ENCODE measurements at places on chromosomes 7 and 10.

DNA sequence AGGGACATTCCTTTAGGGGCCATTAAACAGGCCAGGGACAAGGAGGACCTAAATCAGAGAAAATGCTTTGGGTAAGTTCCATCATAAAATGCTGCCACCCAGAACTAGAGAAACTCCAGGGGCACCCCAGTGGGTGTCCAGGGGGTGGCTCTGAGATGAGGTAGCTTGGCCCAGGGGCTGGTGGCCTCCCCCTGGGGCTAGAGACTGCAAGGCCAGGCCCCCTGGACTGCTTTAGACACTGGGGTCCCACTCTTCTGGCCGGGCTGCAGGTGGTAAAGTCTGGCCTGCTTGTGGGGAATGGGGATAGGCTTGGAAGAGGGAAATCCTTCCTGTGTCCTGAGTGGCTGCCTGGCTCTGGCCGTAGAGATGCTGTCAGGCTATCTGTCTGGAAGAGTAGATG lies 169.6 kb upstream of the PODXL start:
- DNase-seq = no peak

DNA sequence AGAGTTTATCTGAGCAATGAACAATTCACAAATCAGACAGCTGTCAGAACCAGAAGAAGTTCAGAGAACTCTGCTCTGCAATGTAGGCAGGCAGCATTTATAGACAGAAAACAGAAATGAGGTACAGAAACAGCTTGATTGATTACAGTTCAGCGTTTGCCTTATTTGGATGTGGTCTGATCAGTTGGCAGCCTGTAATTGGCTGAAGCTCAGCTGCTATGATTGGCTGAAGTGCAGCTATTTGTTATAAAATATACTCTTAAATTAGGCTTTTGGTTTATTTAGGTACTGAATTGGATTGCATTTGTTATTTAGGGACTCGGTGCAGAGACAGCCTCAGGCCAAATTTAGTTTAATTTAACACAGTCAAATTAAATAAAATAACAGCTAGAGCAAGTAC lies 85.8 kb upstream of the JAZF1 start:
- no peak for DNase-seq

DNA sequence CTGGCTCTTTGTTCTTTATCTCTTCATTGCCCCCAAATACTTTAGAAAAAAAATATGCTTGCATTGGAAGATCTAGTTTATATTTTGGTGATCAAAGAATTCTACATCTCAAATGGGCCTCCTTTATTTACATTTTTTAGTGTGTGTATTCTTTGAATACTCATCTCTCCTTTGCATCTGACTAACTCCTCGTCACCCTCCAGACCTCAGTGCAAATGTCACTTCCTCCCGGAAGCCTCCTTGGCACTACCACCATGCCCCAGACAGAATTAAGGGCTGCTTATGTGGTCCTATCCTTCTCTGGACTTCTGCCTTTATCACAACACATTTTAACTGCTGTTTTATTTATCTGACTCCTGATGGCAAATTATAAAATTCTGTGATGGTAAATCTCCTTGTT lies 52.0 kb upstream of the PPP1R3C start:
- DNase-seq = no peak

DNA sequence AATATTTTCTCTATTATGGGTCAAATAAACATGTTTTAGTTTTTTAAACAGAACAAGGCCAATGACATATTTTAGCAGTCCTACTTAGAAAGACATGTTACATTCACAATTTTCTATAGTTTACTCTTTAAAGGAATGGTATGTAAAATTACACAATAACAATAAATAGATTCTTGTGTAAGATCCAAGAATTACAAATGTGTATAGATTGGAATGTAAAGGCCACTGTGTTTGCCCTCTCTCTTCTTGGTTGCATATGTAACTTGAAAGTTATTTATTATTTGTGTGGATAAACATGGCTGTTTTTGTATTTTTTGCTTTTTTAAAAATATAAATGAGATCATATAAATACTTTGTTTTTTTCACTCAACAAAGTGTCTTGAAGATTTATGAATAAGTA lies 979.3 kb upstream of the CELF2 start:
- DNase-seq = no peak

DNA sequence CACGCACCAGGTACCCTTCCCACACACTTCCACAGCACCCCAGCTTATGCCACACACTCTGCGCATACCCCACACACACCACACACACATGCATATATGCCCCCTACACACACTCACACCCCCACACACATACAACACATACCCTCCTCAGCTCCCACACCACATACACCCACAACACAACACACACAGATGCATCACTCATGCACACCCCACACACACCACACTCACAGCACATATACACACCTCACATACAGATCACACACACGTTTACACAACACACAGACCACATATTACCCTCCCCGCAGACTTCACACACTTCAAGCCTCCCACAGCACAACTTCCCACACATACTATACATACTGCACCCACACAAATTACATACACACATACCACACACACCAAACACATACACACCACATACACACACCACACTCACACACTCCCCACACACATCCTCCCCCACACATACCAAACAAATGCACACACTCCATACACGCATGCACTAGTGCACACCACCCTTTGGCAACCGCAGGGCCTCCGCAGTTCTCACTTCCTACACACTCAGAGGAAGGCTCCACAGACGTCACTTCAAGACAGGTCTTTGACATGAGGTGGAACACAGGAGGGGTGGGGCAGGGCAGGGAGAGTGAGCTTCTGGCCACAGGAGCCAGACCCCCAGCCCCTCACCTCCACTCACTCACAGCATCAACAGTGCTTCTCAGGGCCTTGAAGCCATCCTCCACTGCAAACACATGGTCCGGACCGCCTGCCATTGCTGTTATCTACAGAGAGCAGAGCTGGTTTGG lies 18.5 kb upstream of the ANTXRL start:
- peak; percentile 35 for DNase-seq

DNA sequence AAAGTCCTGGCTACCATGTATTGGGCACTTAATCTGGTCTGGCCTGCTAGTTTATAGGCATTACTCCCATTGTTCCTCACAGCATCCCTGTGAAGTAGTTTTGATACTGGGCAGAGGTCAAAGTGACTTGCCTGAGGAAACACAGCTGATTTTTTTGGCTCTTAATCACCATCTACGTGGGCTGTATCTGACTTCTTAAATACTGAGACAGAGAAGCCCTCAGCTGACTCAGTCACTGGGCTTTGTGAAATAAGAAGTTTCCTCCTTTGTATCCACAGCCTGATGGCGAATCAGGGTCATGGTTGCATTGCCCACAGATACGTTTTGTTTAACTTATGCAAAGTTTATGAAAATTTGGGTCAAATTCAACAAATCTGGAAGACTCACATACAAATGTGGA lies 13.2 kb downstream of the TACR2 start:
- DNase-seq = no peak

GRCh38 chr10:115829521-115830205 lies 443.3 kb downstream of the GFRA1 start:
- DNase-seq = no peak

DNA sequence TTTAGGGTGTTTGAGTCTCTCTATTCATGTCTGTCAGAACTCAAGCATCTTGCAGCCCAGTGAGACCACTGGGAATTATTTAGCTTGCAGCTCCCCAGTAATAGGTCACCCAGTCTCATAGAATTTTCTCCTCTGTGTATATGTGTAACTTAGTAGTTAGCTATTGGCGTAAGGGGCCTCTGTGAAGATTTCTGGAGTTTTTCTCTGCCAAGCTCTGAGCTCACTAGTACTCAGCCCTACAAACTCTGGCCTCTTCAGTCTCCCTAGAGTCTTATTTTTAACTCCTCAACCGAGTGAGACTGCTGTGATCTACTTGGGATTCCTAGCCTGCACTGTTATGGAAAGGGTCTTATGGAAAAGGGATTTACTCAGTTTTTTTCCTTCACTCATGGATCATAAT lies 90.2 kb downstream of the PPP1R9A start:
- DNase-seq = no peak

- DNase-seq = no peak
Observed at GRCh38 chr7:43199371-43200160, 87.1 kb downstream of the HECW1 start.

- no peak for DNase-seq
Observed at GRCh38 chr7:106767498-106768323, 97.4 kb upstream of the PIK3CG start.

- DNase-seq = no peak
Observed at GRCh38 chr7:5436003-5436678, 12.5 kb upstream of the TNRC18 start.

DNA sequence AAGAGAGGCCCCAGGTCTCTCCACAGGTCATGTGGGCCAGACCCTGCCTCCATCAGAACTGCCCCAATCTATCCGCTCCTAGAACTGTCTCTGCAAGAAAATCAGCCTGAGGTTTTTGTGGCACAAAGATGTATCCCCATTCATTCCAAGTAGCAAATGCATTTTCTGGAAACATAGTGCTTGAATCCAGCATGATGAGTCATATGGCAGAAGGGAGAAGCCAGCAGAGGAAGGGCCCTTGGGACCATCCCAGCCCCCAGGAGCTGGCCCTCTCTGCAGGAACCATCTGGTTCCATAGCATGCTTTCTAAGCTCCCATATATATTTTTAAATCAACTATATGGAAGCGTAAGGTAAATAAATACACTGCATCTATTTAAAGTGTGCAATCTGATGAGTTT lies 563.2 kb downstream of the GALNT17 start:
- DNase-seq = no peak

DNA sequence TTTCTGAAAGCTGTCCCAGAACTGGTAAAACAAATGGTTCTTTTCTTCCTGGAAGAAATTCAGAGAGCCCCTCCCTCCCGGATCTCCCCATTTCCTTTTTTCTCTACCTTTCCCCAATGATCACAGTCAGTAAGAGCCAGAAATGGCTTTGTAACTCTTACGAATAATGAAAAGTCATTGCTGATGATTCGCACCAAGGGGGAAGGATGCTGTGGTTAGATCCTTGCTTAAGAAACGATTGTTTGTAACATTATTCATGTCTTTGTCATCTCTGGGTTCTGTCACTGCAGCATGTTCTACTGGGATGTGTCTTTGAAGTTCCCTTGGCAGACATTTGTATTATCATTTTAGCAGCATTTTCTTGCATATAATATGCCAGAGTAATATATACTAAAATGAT lies 138.9 kb downstream of the CACNB2 start:
- DNase-seq = no peak

GRCh38 chr10:128542659-128543058 lies 416.4 kb upstream of the MKI67 start:
- DNase-seq = no peak

- no peak for DNase-seq
Observed at GRCh38 chr7:110607050-110607857, 483.7 kb upstream of the LRRN3 start.

DNA sequence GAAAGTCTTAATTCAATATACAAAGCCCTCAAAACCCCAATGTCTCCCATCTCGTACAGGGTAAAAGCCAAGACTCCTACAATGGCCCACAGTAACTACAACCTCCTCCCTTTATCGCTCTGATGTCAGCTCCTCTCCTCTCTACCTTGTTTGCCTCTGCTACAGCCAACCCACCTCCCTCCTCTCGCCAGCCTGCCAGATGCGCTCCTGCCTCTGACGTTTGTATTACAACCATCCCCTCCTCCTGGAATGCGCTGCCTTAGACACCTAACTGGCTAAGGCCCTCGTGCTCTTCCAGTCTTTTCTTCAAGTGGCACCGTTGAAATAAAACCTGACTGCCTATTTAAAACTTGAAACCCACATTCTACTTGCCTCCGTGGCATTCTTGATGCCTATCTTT lies 115.3 kb upstream of the MYO3A start:
- DNase-seq = no peak

DNA sequence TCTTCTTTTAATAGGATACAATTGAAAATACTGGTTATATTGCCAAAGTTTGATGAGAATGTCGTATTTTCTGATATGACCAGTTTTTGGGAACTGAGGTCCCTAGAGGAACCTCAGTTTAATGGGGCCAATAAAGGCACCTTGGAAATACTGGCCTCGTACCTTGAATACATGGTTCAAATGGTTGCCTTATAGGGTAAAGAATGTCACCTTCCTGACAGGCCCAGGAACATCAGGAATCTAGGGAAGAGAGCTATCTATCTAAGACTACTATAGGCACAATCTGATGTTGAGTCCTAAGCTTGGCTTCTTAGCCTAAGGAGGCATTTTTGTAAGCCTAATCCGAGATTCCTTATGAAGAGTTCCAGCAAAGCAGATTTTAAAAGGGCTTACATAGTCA lies 9.3 kb downstream of the SHTN1 start:
- DNase-seq = no peak

DNA sequence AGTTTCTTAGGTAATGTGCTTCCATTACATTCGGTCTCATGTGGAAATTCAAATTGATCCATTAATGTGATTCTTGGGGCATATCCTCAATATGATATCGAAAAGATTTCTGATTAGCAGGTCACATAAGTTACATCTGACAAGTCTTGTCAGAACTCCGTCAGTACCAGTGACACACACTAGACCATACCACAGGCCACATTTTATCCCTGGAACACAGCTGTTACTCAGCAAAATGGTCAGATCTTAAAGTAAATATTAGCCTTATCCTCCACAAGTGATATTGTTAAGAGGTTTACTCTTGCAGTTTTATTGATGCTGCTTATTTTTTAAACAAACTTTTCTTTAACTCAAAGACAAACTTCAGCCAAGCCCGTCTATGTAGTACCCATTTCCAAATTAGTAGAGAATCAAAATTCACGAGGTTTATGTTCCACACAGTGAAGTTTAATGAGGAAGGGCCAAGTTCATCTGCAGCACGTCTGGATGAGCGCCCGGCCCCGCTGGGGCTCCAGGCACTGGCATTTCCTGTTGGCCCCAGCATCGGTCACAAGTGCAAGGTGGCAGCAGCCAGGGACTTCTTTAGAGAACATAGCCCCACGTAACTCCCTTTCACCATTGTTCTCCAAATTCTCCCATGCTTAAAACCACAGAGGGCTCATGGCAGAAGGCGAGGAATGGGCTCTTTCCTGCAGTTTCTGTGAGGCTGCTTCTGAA lies 132.2 kb downstream of the VIPR2 start:
- DNase-seq = no peak

DNA sequence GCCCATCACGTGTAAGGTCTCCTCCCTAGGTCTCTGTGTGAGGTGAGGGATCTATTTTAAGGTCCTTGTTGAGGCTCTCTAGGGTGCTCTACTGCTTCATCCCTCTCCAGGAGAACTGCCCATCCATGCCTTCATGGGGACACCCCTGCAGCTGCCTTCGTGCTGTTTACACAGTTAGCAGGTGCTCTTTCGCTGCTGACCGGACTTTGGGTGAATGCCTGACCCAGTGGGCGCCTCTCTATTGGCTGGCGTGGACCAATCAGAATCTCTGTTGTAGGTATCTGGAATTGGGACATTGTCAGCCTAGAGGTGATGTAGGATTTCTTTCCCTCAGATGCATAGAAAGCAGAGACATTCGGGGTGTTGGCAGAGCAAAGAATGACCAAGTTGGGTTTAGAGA lies 38.7 kb upstream of the HMX3 start:
- no peak for DNase-seq

GRCh38 chr7:124764847-124765400 lies 668 bp downstream of the GPR37 start:
- DNase-seq = no peak

All from CD8-positive, alpha-beta T cell (primary cell).